ENCODE measurements at places on chromosomes 11 and 22.

DNA sequence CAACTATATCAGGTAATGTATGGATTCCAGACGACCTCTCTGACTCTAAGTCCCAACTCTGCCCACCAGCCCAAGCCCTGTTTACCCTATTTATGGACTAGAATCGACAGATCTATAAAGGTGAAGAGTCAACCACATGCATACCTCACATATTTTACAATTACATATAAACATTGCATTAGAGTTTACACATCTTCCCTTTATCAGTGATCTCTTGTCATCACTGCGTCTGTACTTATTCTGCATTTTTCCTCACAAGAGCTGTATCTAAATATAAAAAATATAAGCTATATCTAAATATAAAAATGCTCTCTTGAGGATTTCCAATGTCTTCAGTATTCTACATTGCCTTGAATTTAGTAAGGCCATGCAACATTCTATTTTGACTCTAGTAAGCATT is 8.5 kb downstream of the FIBIN start:
- no peak overlapping the region for H3K27ac ChIP-seq
- H3K4me1 ChIP-seq, result peaks cover 9% of the 10 kb centered on the region
- no peak for DNase-seq
- no peaks in the 10 kb centered on the region for H3K36me3 ChIP-seq

- no peaks in the 10 kb centered on the region for H3K27me3 ChIP-seq
- no peaks in the 10 kb centered on the region for H3K36me3 ChIP-seq
- no peak overlapping the region for H3K4me3 ChIP-seq
- no peaks in the 10 kb centered on the region for H3K4me1 ChIP-seq
- DNase-seq, result no peak
Observed at GRCh38 chr22:22226448-22227187, 18.0 kb upstream of the VPREB1 start.

- DNase-seq, result no peak
- H3K27ac ChIP-seq, result no peak overlapping the region
- no peaks in the 10 kb centered on the region for H3K4me1 ChIP-seq
- H3K4me3 ChIP-seq, result no peak overlapping the region
- no peaks in the 10 kb centered on the region for H3K36me3 ChIP-seq
Observed at GRCh38 chr11:120575461-120575860, 63.9 kb downstream of the GRIK4 start.

- peak overlapping the region; percentile 51 for H3K27ac ChIP-seq
- H3K4me3 ChIP-seq, result peak overlapping the region; percentile 75
- peak; percentile 71 for DNase-seq
- H3K27me3 ChIP-seq, result no peaks in the 10 kb centered on the region
Observed at GRCh38 chr11:130070109-130070845, 583 bp downstream of the APLP2 start.

- H3K27ac ChIP-seq, result no peak overlapping the region
- no peak overlapping the region for H3K4me3 ChIP-seq
- peak; percentile 36 for DNase-seq
- no peaks in the 10 kb centered on the region for H3K36me3 ChIP-seq
- H3K4me1 ChIP-seq, result no peaks in the 10 kb centered on the region
Observed at GRCh38 chr11:1121813-1122663, 35.7 kb upstream of the MUC5AC start.

- no peaks in the 10 kb centered on the region for H3K36me3 ChIP-seq
- no peaks in the 10 kb centered on the region for H3K27me3 ChIP-seq
- no peak overlapping the region for H3K4me3 ChIP-seq
- no peaks in the 10 kb centered on the region for H3K4me1 ChIP-seq
Observed at GRCh38 chr11:128061281-128061871, 526.0 kb downstream of the ETS1 start.

DNA sequence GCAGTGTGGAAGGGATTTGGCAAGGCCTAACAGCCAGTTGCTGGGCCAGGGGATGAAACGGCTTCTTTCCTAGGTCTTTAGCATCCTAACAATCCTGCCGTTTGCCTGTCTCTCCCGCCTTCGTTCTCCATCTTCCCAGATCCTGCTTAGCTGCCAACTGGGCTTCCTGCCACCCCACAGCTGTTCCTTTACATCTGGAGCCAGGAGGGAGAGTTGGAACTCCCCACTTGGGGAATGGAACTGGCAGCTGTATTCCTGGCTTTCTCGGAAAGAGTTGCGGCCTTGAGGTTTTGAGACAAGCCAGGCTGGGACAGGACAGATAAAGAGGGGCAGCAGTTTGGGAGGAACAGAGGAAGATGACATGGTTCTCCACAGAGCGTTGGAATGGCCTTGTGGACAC is 59.6 kb downstream of the ST3GAL4 start:
- no peak overlapping the region for H3K4me3 ChIP-seq
- H3K36me3 ChIP-seq, result no peaks in the 10 kb centered on the region
- no peaks in the 10 kb centered on the region for H3K27me3 ChIP-seq
- peak; percentile 48 for DNase-seq
